ENCODE measurements at places on chromosomes 5 and 9.

- DNase-seq, result no peak
Observed at GRCh38 chr5:107422494-107422893, 248.2 kb downstream of the EFNA5 start.

- DNase-seq, result no peak
Observed at GRCh38 chr5:17020678-17021601, 84.9 kb upstream of the MYO10 start.

GRCh38 chr5:2912741-2913140, 161.3 kb upstream of the IRX2 start:
- no peak for DNase-seq

DNA sequence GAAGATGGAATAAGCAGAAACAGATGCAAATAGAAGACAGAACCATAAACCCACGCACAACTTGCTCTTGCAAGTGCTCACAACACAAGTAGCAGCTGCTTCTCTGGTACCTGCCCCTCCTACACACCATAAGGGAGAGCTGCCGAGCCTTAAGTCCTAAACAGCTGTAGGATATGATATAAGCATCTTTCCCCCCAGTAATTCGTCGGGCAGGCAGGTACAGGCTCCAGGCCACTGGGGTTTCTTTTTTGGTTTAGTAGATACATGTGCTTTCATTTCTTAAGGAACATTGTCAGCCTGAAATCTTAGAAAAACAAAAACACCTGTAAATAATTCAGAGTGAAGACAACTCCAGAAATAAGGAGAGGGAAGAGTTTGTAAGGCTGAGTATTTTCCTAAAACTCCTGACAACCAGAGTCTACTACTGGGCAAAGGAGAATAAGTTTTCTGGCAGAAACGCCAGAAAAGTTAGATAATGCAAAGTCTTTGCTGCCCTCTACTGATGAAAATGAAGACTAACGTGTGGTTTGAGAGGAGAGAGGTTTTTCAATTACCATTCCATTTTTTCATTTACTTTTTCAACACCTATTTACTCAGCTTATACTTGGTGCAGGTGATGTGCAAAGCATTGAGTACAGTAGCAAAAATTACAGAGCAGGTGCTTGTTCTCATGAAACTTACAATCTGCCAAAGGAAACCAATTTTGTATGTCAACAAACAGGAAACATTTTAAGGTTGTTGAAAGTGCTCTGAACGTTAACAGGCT, 20.1 kb upstream of the TCERG1 start:
- no peak for DNase-seq

DNA sequence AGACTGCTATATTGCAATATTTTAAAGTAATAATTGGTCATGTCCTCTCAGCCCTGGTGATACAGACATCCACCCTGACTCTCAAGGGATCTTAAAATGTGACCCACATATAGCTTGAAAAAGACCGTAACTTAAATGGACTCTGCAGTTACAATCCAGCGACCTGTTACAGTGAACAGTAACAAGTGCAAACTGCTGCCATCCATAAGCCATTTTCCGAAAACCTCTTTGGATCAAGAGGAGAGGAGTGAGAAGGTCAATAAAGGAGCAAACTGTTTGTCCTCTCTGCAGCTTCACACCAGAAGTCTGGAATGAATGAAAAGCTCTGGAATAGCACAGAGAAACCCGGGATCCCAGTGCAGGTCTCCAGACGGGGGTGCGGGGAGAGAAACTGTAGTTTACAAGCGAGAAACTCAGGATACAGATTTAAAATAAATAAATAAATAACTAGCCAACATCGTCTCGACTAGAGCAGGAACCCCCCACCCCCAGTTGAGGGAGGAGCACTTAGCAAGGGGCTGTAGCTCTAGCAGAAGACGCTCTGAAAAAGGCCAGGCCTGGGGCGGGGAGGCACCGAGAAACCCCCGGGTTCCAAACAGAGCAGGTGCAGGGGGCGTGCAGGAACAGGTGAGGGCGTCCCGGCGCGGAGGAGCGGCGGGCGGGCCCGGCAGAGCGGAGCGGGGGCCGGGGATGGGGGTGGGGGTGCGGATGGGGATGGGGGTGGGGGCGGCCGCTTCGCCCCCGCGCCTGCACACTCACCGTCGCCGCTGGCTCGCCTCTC, 572 bp downstream of the ZDHHC21 start:
- peak; percentile 15 for DNase-seq

DNA sequence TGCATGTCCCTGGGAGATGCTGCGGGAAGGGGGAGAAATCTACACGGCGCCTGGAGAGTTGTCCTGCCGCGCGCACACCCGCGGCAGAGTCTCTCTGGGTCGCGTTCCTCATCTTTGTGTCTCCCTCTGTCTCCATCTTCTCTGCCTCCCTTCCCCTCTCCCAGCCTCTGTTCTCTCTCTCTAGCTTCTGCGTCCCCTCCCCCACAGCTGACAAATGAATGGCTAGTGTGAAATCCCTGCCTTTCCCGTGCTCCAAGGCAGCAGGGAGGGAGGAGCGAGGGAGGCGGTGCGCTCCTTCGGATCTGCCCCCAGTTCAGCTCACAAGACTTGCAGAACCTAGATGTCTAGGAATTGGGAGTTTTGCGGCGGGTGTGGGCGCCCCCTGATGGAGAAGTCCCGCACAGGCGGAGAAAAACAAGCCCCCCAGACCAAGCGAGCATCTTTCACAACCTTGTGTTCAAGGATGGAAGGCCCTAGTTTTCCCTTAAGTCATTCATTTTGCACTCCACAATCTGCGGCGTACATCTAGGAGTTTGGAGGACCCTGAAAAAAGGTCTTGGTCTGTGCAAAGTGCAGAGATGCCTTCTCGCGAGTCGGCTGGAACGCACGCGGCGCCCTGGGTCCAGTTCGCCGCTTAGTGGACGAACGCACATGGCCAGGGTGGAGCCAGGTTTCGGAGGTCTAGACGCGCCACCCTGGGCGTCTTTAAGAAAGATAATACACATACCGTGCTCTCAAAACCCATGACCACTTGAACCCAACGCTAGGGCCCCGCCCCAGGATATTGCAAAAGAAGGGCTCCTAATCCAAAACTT, 2.0 kb downstream of the VCAN start:
- no peak for DNase-seq

GRCh38 chr5:125140855-125141254, 394.4 kb upstream of the ZNF608 start:
- no peak for DNase-seq

DNA sequence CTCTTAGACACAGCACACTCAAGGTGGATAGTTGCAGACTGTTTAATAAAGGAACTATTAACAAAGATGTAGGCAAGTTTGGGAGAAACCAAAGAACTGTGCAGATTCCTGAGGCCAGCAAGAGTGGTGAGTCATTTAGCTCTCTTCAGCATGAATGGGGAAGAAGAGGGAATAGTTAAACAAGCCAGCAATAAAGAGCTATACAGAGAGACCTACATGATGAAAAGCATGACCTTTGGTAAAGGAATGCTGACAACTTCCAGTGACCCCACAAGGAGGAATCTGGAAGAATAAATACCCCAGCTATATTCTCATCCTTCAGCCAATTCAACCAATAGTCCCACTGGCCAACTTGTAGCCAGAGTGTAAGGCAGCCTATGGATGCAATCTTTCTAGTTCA, 706.0 kb upstream of the GRAMD2B start:
- no peak for DNase-seq
